Transverse colon (tissue), 4 donors: ENCODE measurements at places on chromosomes 16 and 17. TPM values are rescaled to one million over a fixed set of nuclear protein-coding genes. Genes with fewer than 3 reads are reported as not detected.

DNA sequence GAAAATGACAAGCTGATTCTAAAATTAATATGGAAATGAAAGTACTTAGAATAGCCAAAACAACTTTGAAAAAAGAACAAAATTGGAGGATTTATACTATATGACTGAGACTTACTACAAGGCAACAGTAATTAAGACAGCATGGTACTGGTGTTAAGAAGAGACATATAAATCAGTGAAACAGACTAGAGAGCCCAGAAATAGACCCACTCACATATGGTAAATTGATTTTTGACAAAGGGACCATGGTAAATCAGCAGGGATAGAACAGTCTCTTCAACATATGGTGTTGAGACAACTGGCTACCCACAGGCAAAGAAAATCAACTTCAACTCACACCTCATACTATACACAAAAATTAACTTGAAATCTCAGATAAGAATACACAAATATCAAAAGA is 12.9 kb downstream of the CMC2 start:
- peak overlapping the region; percentile 2 for H3K27ac ChIP-seq
- H3K36me3 ChIP-seq = no peaks in the 10 kb centered on the region
- no peak overlapping the region for H3K4me3 ChIP-seq
- no peak for DNase-seq
- no peaks in the 10 kb centered on the region for H3K27me3 ChIP-seq
- H3K4me1 ChIP-seq = peaks cover 19% of the 10 kb centered on the region

GRCh38 chr17:13917634-13918033 is 151.7 kb upstream of the COX10 start:
- no peaks in the 10 kb centered on the region for H3K4me1 ChIP-seq
- no peaks in the 10 kb centered on the region for H3K36me3 ChIP-seq
- H3K27ac ChIP-seq = no peak overlapping the region
- H3K27me3 ChIP-seq = no peaks in the 10 kb centered on the region

GRCh38 chr17:77570565-77570898 is 388.0 kb upstream of the TNRC6C start:
- no peak overlapping the region for H3K4me3 ChIP-seq
- no peak overlapping the region for H3K27ac ChIP-seq
- no peak for DNase-seq
- no peaks in the 10 kb centered on the region for H3K36me3 ChIP-seq
- peaks cover 15% of the 10 kb centered on the region for H3K4me1 ChIP-seq

DNA sequence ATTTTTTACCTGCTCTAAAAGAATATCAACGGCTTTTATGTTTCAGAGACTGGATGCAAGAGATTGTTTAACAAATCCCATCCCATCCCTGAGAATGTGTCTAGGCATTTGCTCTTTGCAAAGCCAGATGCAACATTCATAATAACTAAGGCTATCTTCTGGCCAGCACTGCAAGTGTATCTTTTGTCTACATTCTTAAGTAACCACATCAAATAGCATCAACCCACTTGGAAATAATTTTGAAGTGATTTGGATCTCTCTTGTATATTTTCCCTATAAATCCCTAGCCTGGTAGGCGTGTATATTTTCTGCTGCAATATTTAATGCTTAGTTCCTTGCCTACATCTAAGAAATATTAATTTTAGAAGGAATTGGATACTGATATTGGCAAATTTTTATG is 64.3 kb downstream of the PIGL start:
- H3K36me3 ChIP-seq = no peaks in the 10 kb centered on the region
- H3K4me3 ChIP-seq = no peak overlapping the region
- no peaks in the 10 kb centered on the region for H3K27me3 ChIP-seq
- H3K27ac ChIP-seq = no peak overlapping the region

GRCh38 chr16:3591436-3591803 is 14.2 kb upstream of the NLRC3 start:
- H3K4me3 ChIP-seq = no peak overlapping the region
- H3K27ac ChIP-seq = no peak overlapping the region
- no peaks in the 10 kb centered on the region for H3K36me3 ChIP-seq
- H3K4me1 ChIP-seq = no peaks in the 10 kb centered on the region

GRCh38 chr17:17440010-17440843 is 36.6 kb upstream of the MED9 start:
- no peaks in the 10 kb centered on the region for H3K4me1 ChIP-seq
- DNase-seq = peak; percentile 73
- H3K4me3 ChIP-seq = no peak overlapping the region

DNA sequence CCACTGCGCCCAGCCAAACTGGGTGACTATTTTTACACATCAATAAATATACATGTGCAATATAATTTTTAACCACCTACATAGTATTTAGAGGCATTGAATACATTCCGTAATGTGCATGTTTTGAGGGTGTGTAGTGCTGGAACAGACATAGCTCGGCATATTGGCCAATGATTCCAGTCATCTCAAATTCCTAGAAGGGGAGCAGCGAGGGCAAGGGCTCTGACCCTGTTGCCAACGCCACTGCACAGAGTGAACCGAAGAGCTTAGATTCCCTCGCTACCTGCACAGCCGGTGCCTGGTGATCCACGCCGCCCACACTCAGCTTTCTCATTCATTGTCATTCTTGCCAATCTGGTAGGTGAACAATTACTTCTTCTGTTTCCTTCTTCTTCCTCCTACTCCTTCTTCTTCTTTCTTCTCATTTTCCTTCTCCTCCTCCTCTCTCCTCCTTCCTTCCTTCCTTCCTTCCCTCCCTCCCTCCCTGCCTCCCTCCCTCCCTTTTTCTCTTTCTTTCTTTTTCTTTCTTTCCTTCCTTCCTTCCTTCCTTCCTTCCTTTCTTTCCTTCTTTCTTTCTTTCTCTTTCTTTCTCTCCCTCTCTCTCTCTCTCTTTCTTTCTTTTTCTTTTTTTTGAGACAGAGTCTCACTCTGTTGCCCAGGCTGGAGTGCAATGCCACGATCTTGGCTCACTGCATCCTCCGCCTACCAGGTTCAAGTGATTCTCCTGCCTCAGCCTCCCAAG is 26.3 kb upstream of the ATP2A3 start:
- no peaks in the 10 kb centered on the region for H3K36me3 ChIP-seq
- peak; percentile 3 for DNase-seq
- H3K27me3 ChIP-seq = peaks cover 9% of the 10 kb centered on the region
- H3K4me1 ChIP-seq = peaks cover 7% of the 10 kb centered on the region
- no peak overlapping the region for H3K27ac ChIP-seq

DNA sequence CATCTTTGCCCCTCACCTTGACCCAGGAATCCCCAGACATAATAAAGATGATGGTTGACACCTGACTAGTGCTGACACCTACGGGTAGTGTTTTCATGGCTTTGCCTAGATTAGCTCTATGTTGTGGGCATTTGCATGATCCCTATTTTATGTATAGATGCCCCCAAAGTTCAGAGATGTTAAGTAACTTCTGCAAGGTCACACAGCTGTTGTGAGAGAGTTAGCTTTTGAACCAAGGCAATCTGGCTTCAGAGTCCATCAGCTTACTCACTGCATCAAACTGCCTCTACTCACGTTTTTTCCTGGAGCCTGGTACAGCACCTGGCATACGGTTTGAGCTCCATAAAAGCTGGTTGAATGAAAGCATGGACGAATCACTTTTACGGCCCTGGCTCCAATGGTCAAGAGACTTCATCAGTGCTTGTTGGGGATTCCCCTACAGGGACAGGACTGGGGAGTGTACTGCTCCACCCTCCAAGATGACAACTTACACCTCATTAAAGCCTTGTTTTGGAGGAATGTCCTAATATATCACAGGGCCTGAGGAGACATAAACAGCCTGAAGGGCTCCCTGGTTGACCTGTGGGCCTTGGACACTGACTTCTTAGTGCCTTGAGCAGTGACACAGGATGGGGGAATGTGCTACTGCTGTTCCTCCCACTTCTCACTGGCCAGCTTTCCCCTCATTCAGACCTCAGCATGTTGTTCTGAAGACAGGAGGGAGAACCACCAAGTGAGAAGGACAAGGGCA is 193.2 kb upstream of the ASIC2 start:
- H3K4me1 ChIP-seq = no peaks in the 10 kb centered on the region
- H3K27ac ChIP-seq = no peak overlapping the region
- no peaks in the 10 kb centered on the region for H3K36me3 ChIP-seq
- no peak for DNase-seq
- H3K4me3 ChIP-seq = no peak overlapping the region

DNA sequence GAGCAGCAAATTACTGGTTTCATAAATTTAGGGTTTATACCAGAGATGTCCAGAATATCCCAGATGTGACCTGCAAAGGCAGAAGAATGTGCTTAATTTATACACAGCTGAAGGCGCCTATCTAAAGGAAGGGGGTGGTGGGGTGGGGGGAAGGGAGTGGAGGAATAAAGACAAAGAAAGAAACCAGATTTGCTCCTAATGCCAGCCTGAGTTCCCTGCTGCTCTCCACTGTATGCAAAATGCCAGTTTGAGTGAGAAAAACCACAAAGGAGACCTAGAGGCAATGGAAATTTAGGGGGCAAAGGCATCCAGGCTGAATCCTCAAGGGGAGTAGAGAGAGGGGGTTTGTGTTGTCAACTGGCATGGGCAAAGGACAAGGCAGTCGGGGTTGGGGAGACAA is 161.5 kb upstream of the TOX3 start:
- no peak for DNase-seq
- H3K27ac ChIP-seq = no peak overlapping the region
- no peaks in the 10 kb centered on the region for H3K27me3 ChIP-seq
- H3K4me1 ChIP-seq = no peaks in the 10 kb centered on the region
- H3K36me3 ChIP-seq = no peaks in the 10 kb centered on the region
- no peak overlapping the region for H3K4me3 ChIP-seq

DNA sequence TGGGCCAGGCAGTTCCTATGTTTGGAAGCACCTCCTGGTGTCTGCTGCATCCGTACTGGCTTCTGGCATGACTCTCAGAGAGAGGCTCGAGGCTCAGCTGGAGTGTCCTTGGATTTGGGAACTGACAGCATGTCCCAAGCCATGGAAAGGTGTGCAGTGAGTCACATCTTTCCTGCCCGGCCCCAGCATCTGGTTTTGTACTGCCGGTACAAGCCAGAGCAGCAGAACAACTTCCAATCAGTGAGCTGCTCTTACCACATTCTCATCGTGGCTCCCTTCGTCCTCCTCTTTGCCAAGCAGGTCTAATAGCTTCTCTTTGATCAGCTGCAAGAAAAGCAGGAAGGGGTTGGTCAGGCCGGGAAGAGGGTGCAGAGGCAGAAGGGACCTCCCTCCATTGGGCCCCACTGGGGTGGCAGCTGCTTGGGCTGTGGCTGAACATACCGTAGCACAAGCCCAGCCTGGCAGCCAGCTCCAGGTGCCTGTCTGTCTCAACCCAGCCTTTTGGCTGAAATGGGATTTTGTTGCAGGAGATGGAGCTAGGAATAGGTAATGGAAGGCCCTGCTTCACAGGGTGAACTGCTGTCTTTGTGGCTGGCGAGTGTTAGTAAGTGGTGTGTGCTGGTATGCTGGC is 24.2 kb downstream of the SPACA3 start:
- no peak overlapping the region for H3K27ac ChIP-seq
- no peak overlapping the region for H3K4me3 ChIP-seq
- no peaks in the 10 kb centered on the region for H3K4me1 ChIP-seq
- no peaks in the 10 kb centered on the region for H3K36me3 ChIP-seq
- no peaks in the 10 kb centered on the region for H3K27me3 ChIP-seq
- no peak for DNase-seq

DNA sequence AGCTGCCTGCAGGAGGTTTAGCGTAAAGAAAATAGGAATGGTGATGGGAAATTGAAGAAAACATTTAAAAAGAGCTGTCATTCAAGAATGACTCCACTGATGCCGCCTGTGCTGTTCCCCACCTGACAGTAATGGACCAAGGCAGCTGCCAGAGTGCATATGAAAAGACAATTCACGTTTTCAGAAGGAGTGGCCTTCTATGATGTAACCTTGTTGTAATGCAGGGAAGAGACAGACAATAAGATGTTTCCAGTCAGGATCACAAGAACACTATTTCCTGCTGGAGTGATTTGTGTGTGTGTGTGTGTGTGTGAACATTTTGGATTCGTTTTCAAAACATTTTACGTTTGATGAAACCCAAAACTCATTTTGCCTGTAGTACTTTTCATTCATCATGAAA is 203.7 kb downstream of the LGALS9B start:
- DNase-seq = no peak
- H3K36me3 ChIP-seq = no peaks in the 10 kb centered on the region
- H3K4me1 ChIP-seq = no peaks in the 10 kb centered on the region
- no peak overlapping the region for H3K4me3 ChIP-seq
- no peaks in the 10 kb centered on the region for H3K27me3 ChIP-seq
- no peak overlapping the region for H3K27ac ChIP-seq

PLXDC1 gene
- 1.6 TPM for total RNA-seq

- H3K27ac ChIP-seq = no peak overlapping the region
- H3K27me3 ChIP-seq = no peaks in the 10 kb centered on the region
- DNase-seq = no peak
- no peak overlapping the region for H3K4me3 ChIP-seq
- H3K36me3 ChIP-seq = peaks cover 48% of the 10 kb centered on the region
These were observed 17.8 kb upstream of the CRK start for GRCh38 chr17:1473841-1474240.

GRCh38 chr17:7475764-7476422 is 3.5 kb downstream of the ZBTB4 start:
- H3K36me3 ChIP-seq = no peaks in the 10 kb centered on the region
- peaks cover 17% of the 10 kb centered on the region for H3K4me1 ChIP-seq
- H3K4me3 ChIP-seq = no peak overlapping the region
- peak; percentile 43 for DNase-seq
- H3K27me3 ChIP-seq = no peaks in the 10 kb centered on the region

CD2BP2 gene
- total RNA-seq = 41.1 TPM

DNA sequence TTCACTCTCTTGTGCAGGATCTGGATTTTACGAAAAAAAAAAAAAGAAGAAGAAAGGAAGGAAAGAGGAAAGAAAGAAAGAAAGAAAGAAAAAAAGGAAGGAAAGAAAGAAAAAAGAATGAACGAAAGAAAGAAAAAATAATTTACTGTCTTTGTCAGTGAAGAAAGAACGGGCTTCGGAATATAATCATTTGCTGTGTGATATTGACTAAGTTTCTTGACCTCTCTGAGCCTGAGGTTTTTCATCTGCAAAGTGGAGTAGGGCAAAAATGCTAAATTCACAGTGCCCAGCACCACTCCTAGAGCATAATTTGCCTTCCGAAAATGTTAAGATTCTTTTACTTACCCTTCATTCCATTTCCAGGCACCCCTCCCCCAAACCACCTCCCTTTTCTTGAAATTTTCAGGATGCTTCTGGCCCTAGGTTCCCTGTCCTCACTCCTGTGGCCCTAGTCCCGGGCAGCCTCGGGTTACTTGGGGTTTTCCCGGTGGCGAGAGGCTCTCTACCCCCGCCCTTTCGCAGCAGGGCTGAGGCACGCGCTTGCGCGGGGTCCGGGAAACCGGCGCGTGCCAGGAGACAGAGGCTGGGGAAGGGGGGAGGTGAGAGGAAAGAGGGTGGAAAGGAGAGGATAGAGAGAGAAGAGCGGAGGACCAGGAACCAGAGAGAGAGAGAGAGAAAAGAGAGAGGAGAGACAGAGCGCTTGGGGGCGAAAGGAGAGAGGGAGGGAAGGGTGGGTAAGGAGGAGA is at the start of gene CNTNAP1:
TSS of gene CNTNAP1 (plus strand) at position 556 of the 746 bp plus-strand sequence. CDS start 299 bp downstream, outside the sequence.
- peaks cover 63% of the 10 kb centered on the region for H3K4me1 ChIP-seq
- peaks cover 43% of the 10 kb centered on the region for H3K27me3 ChIP-seq
- peak within 1 kb of the TSS; percentile 47 for H3K4me3 ChIP-seq
- H3K36me3 ChIP-seq = no peaks in the 10 kb centered on the region

- no peak overlapping the region for H3K27ac ChIP-seq
- H3K36me3 ChIP-seq = no peaks in the 10 kb centered on the region
These were observed 2.8 kb upstream of the FUS start for GRCh38 chr16:31177136-31177535.

GRCh38 chr16:51045794-51046193 is 105.3 kb downstream of the SALL1 start:
- DNase-seq = no peak
- no peak overlapping the region for H3K27ac ChIP-seq
- no peaks in the 10 kb centered on the region for H3K36me3 ChIP-seq
- H3K4me3 ChIP-seq = no peak overlapping the region

- peaks cover 12% of the 10 kb centered on the region for H3K4me1 ChIP-seq
- no peaks in the 10 kb centered on the region for H3K36me3 ChIP-seq
These were observed 10.7 kb downstream of the WIPI1 start for GRCh38 chr17:68446626-68447041.

HOXB7 gene
- not detected for total RNA-seq
